ENCODE measurements at places on chromosomes 16 and 17. TPM values are rescaled to one million over a fixed set of nuclear protein-coding genes. Genes with fewer than 3 reads are reported as not detected.

The ASGR1 gene
- total RNA-seq = 2.8 TPM

The CD300H gene
- total RNA-seq = not detected

The ACAP1 gene
- not detected for total RNA-seq

The MLKL gene
- total RNA-seq = 10.8 TPM

The PKMYT1 gene
- total RNA-seq = 1.5 TPM

The NPIPB9 gene
- 5.0 TPM for total RNA-seq

The CA10 gene
- not detected for total RNA-seq

The CLDN6 gene
- 1.1 TPM for total RNA-seq

DNA sequence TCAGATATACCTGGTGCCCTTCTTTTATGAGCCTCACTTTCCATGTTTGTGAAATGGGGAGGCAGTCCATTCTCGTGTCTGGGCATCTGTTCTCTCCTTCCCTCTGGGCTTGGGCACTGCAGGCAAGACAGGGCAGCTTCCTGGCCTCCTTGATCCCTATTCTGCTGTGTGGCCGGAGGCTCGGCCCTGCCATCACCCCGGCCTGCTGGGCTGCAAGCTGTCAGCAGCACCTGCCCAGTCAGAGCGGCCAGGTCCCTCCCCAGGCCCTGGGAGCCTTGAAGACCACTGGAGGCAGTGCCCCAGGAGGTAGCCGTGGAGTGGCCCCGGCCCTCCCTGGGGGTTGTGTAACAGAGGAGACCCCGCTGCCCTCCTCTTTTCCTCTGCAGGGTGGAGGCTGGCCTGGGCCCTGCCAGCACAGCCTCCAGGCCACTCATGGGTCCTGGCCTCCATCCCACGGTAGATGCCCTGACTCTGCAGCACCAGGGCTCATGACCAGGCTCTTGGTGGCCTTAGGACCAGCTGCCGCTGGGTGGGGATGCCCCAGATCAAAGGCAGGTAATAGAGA is 9.2 kb downstream of the KCNJ12 start:
- DNase-seq = no peak

DNA sequence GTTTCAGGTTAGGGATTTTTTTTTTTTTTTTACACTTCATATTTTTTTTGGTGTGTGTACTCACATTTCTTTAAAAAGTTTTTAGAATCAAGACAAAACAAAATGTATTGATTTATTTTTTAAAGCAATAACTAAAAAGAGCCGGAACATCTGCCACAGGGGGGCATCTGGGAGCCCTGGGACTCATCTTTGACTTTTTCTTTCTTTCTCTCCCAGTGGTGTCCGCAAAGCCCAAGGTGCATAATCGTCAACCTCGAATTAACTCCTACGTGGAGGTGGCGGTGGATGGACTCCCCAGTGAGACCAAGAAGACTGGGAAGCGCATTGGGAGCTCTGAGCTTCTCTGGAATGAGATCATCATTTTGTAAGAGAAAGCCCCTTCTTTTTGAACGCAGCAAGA is 36.3 kb downstream of the WWP2 start:
- peak; percentile 30 for DNase-seq

DNA sequence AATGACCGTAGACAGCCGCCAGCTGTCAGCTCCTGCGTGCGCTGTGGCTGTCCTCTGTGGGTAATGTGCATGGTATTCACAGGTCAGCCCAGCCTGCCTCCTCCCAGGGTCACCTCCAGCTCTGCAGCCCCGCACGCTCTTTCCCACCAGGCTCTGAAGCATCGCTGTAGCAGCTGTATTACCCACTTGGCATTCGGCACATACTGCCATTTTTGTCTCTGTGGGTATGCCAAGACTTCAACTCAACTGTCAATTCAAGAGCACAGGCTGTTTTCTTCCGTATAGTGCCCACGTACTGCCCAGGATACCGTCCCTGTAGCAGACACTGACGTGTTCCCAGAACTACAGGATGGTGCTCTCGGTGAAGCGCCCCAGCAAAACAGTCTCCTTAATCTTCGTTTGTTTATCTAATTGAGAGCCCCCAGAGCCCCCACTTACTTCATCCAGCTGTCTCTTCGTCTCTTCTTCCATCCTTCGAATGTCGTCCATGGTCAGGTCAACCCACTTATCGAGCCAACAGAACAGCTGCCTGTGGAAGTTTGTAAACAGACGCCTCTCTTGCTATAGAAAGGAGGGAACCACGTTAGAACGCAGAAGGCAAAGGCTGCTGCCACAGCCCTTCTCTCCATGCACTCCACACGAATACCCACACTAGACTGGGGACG is 17.4 kb upstream of the INPP5K start:
- no peak for DNase-seq

DNA sequence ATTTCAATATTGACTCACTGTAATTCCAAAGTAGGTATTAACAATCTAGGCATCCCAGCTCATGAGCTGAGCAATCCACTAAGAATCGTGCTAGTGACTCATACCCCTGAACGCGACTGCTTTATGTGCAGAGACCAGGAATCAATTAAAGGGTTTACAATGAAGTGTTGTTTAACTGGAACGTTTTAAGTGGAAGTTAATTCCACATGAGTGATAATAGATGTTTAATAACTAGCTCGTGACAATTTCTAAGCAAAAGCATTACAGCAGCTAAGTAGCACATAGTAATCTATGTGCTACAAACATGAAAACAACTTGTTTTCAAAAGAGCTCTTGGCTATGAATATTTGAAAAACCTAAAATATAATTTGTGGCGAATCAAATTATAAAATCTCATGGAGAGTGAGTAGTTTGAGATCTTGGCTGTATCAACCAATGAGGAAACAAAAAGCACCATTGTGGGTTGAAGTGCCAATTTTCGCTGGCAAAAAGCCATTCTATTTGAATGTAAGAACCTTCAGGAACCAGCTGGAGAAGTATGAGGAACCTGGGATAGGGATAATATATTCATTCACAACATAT is 9.4 kb downstream of the GJC1 start:
- DNase-seq = peak; percentile 81

- DNase-seq = no peak
Measured at GRCh38 chr17:80792373-80792781, 199.3 kb upstream of the CHMP6 start.

- no peak for DNase-seq
Measured at GRCh38 chr16:79563921-79564320, 36.6 kb downstream of the MAF start.

DNA sequence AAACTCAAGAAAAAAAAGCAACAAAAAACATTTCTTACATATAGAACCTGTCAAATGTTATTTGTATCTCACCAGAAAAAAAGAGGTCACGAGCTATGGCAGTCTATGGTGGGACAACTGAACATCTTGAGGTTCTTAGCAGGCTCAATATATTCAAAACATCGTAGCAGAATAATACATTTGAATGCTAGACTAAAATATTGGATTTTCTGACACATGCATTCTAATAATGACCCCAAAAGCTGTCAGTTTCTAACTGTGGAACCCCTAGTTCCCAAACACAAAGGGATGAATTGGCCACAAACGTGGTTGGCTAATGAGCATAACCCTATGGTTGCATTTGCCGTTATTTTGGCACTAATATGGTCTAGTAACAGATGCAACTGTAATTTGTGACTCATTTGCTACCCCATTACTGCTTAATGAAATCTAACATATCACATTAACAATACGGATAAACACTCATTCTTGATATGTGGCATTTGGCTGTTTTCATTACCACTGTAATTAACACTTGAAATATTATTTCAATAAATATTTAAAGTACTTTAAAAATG is 81.2 kb downstream of the TOX3 start:
- DNase-seq = no peak

GRCh38 chr17:37068266-37068665 is 119.5 kb downstream of the AATF start:
- DNase-seq = no peak

DNA sequence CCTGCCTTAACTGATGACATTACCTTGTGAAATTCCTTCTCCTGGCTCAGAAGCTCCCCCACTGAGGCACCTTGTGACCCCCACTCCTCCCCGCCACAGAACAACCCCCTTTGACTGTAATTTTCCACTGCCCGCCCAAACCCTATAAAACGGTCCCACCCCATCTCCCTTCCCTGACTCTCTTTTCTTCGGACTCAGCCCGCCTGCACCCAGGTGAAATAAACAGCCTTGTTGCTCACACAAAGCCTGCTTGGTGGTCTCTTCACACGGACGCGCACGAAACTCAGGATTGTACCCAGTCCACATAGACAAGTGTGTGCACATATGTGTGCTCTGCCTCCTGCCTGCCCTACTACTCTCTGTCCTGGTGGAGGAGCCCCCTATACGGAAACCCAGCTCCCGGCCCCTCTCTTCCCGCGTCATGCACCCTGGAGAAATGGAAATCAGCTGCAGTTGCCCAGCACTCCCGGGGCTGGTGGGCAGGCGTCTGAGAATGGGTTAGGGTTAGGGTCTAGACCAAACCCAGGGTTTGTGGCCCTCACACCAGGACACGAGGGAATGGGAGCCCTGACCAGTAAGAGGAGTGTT is 2.4 kb upstream of the RHBDF1 start:
- DNase-seq = no peak

GRCh38 chr16:29825145-29826044 is 5.1 kb downstream of the MVP start:
- peak; percentile 93 for DNase-seq

GRCh38 chr16:66295213-66295612 is 71.3 kb upstream of the CDH5 start:
- DNase-seq = no peak

GRCh38 chr17:8803531-8804420 is 4.6 kb upstream of the MFSD6L start:
- DNase-seq = no peak

GRCh38 chr17:5745111-5745813 is 161.0 kb upstream of the NLRP1 start:
- no peak for DNase-seq

GRCh38 chr16:17404941-17405689 is 65.6 kb downstream of the XYLT1 start:
- peak; percentile 94 for DNase-seq

DNA sequence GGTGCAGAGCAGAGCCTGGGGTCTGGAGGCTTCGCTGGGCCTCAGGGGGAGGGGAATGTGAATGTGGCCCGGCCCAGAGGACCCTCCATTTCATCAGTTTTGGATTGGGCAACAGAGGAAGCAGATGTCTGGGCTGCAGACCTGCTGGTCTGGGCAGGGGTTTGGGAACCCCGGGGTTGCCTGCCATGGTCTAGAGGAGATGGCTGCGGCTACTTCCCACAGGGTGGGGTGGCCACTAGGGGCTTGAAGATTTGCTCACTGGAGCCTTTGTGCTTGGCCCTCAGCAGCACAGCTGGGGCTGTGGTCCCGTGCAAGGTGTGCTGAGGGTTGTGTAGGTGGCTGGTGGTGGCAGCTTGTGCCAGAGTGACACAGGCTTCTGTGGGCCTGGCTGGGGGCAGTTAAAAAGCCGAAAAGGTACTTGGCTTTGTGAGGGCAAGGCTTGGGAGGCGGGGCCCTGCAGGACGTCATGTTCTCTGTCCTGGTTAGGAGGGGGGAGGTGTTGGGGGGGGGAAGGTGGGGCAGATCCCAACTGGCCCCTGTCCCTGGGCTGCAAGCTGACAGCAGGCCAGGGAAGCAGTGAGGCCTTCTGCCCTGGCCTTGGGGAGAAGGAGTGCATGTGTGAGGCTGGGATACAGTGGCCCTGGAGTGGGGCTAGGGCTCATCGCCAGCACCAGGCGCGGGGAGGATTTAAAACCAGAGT is 98.0 kb downstream of the KPNA2 start:
- no peak for DNase-seq

DNA sequence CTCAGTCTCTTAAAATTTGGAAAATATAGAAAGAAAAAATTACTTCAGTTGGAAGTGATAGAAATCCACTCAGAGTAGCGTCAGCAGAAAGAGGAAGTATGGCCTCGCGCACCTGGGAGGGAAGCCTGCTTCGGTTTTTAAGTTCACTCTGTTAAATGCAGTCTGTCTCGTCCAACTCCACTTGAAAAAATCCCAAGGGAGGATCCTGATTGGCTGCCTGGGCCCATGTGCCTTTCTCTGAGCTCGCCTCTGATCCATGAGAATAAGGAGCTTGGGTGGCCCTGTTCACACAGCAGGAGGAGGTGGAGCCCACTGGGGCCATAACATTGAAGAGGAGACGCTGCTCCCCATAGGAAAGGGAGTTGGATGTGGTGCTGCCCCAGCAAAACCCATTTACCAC is 40.7 kb downstream of the DNAJA2 start:
- DNase-seq = no peak

GRCh38 chr16:79839466-79840341 is 239.2 kb upstream of the MAF start:
- no peak for DNase-seq

GRCh38 chr17:72974605-72975232 is 117.8 kb downstream of the SLC39A11 start:
- no peak for DNase-seq

GRCh38 chr16:87995644-87996043 is 44.4 kb downstream of the BANP start:
- no peak for DNase-seq

GRCh38 chr17:50047488-50048126 is 8.3 kb upstream of the ITGA3 start:
- peak; percentile 59 for DNase-seq

GRCh38 chr17:48491527-48492273 is 39.1 kb downstream of the HOXB1 start:
- DNase-seq = no peak

DNA sequence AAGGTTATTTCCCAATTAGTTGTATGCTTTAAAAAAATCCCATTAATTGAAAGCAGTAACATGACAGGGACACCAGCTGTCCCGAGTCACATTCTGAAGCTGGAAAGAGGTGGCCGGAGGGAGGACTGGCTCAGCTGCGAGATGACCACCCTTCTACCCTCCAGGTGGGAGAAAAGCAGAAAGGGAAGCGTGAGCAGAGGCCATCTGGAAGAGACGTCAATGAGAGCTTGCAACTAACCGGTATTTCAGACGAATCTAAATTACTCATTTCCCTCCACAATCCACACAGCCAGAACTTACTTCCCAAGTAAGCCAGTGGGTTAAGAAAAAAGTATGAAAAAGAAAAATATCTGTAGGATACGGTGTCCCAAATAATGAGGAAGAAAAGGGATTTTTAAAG is 28.5 kb upstream of the SLC38A8 start:
- no peak for DNase-seq

- DNase-seq = peak; percentile 15
Measured at GRCh38 chr16:85436636-85437165, 176.4 kb upstream of the GSE1 start.

Data from fibroblast of the aortic adventitia (primary cell).